ENCODE measurements at places on chromosomes 2 and 18. TPM values are rescaled to one million over a fixed set of nuclear protein-coding genes. Genes with fewer than 3 reads are reported as not detected.

The SCN9A gene
- 0.78 TPM for total RNA-seq

The MAP2 gene
- 0.78 TPM for total RNA-seq

The ALK gene
- total RNA-seq = not detected

The LMAN1 gene
- total RNA-seq = 168 TPM

The GAREM1 gene
- total RNA-seq = 8.1 TPM

The UGT1A9 gene
- not detected for total RNA-seq

The GALNT1 gene
- 75.3 TPM for total RNA-seq

The GNAL gene
- 2.2 TPM for total RNA-seq

The ABCB6 gene
- total RNA-seq = 30.9 TPM

The KYNU gene
- 15.2 TPM for total RNA-seq

The GAL3ST2 gene
- total RNA-seq = not detected

The IL1RN gene
- 0.37 TPM for total RNA-seq

The MOCOS gene
- total RNA-seq = 8.8 TPM

The ANKRD23 gene
- total RNA-seq = 1.4 TPM

The FHL2 gene
- total RNA-seq = 58.8 TPM

The KATNAL2 gene
- 4.8 TPM for total RNA-seq

The PSMA8 gene
- not detected for total RNA-seq

The MYCN gene
- total RNA-seq = not detected

The CDKL4 gene
- total RNA-seq = 1.2 TPM

The FBXO36 gene
- 3.3 TPM for total RNA-seq
